Activated CD8-positive, alpha-beta T cell treated with anti-CD3 and anti-CD28 coated beads for 36 hours (primary cell): ENCODE measurements at places on chromosomes 12 and 14. TPM values are rescaled to one million over a fixed set of nuclear protein-coding genes. Genes with fewer than 3 reads are reported as not detected.

- H3K4me3 ChIP-seq, result no peak overlapping the region
- H3K36me3 ChIP-seq, result no peaks in the 10 kb centered on the region
- no peak for DNase-seq
- no peaks in the 10 kb centered on the region for H3K4me1 ChIP-seq
Measured at GRCh38 chr12:20314328-20314727, 54.0 kb upstream of the PDE3A start.

- peak overlapping the region; percentile 82 for H3K4me3 ChIP-seq
- DNase-seq, result no peak
- H3K27ac ChIP-seq, result peak overlapping the region; percentile 32
Measured at GRCh38 chr14:44897845-44898151, 63.9 kb downstream of the KLHL28 start.

The RNASE3 gene
- not detected for total RNA-seq

DNA sequence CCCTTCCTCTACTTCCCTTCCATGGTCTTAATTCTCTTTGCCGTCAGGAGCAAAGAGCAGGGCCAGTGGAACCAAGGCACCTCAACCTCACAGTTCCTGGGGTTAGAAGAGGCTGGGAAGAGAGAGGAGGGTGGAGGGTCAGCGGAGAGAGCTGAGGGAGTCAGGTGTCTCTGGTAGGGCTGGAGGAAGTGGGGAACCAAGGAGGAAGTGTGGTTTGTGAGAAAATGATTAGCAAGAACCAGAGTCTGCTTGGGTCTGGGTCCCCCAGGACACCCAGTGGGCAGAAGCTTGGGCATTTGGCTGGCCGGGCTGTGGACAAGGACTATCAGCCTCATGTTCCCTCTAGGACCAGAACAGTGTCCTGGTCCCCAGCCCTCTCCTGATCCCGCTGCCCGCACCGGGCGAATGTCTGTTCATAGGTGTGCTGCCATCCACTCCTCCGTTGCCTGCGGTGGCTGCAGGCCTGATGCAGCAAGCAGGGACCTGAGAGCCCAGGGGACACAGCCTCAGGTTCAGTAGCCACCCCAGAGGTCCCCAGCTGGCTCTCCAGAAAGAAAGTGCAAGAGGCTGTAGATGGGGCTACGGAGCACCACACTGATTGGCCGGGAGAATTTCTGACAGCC lies 2.3 kb downstream of the HOXC12 start:
- H3K4me1 ChIP-seq, result peaks cover 17% of the 10 kb centered on the region
- H3K4me3 ChIP-seq, result no peak overlapping the region
- no peak overlapping the region for H3K27ac ChIP-seq
- H3K27me3 ChIP-seq, result peaks cover 86% of the 10 kb centered on the region

DNA sequence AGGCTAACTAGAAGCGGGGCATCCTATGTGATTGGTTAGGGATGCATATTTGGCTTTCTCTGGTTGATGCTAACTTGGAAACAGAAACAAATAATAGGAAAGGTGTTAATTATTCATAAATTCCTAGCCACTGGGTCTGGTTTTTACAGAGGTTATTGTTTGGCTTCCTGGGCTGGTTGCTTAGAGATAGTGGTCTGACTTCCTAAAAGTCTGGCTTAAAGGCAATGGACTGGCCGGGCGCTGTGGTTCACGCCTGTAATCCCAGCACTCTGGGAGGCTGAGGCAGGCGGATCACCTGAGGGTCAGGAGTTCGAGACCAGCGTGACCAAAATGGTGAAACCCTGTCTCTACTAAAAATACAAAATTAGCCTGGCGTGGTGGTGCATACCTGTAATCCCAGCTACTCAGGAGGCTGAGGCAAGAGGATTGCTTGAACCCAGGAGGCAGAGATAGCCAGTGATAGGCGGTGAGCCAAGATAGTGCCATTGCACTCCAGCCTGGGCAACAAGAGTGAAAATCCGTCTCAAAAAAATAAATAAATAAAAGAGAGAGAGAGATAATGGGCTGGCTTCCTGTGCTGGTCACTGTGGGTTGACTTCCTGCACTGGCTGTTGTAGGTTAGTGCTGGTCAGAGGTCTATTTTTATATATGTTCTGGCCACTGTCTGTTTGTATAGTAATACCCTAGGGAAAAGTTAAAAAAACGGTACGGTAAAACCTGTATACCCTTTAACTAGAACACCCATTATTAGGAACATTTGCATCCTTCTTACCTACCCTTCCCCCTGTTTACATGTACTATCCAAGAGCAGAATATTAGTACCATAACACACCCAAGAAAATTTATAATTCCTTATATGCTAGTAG lies 24.1 kb downstream of the OR6S1 start:
- H3K27ac ChIP-seq, result no peak overlapping the region
- DNase-seq, result no peak
- H3K4me1 ChIP-seq, result peaks cover 13% of the 10 kb centered on the region
- H3K4me3 ChIP-seq, result no peak overlapping the region
- H3K36me3 ChIP-seq, result no peaks in the 10 kb centered on the region

DNA sequence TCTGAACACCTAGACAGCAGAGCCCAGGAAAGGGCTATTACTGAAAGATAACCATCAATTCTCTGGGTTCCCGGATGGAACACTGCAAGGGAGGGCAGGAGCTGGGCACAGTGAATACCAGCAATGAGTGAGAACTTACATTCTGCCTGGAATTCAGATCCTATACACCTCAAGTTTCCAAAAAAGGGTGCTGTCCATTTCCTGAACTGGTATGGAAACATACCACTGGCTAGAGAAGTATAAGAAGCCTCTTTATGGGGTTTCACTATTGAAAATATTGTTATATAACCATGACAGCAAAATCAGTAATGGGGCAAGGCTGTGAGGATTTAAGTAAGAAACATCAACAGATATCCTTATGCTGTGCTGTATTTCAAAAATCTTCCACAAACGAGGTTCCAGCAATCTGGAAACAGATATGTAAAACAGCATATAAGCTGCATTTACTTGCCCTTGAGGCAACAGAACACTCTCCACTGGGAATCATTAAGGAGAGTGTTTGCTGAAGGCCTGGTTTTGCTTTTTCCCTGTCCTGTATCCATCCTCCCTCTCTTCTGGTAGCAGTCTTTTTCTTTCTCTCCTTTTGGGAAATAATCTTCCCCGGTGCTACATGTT lies 53.3 kb upstream of the GTF2A1 start:
- H3K4me3 ChIP-seq, result no peak overlapping the region
- H3K27me3 ChIP-seq, result peaks cover 2% of the 10 kb centered on the region
- no peak for DNase-seq
- no peaks in the 10 kb centered on the region for H3K4me1 ChIP-seq

DNA sequence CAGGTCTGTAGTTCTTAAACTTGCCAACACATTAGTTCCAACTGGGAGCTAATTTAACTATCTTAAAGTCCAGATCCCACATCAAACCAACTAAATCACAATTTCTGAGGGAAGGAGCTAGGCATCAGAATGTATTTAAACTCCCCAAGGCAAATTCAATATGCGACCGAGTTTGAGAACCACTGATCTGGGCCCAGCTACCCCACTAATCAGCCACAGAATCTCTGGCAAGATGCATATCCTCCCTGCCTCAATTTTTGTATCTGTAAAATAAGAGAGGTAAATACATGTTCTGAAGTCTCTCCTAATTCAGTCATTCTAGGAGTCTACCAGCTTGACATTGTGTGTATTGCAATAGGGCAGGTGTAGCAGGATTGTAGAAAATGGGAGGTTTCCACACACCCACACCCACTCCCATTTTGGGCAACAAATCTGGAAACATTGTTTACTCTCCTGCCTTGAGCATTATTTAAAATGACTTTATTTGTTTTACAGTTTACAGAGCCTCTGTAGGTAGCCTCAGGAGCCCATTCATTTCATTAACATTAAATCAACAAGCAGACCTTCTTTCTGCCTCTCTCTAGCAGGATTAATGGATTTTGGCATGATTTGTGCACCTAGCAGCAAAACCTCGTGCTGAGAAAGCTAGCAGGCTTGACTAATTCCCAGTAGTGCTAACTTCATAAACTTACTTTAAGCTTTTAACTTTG lies 15.6 kb downstream of the LGR5 start:
- DNase-seq, result no peak
- H3K4me1 ChIP-seq, result no peaks in the 10 kb centered on the region
- H3K36me3 ChIP-seq, result no peaks in the 10 kb centered on the region
- no peak overlapping the region for H3K27ac ChIP-seq
- peaks cover 16% of the 10 kb centered on the region for H3K27me3 ChIP-seq

GRCh38 chr12:67453191-67453590 lies 184.0 kb downstream of the CAND1 start:
- no peak for DNase-seq
- H3K4me3 ChIP-seq, result no peak overlapping the region
- H3K27me3 ChIP-seq, result peaks cover 13% of the 10 kb centered on the region
- H3K4me1 ChIP-seq, result peaks cover 47% of the 10 kb centered on the region

The LRRC9 gene
- not detected for total RNA-seq

The SLC4A8 gene
- 1.1 TPM for total RNA-seq

The NRXN3 gene
- total RNA-seq, result not detected
